Stimulated activated memory B cell treated with anti-CD40 and anti-IgM and Interleukin-4, amounts not matched to agents 10 μg/mL and 1 μg/mL and 100 μg/mL, for 72 hours (primary cell): ENCODE measurements at places on chromosomes 2 and 18.

DNA sequence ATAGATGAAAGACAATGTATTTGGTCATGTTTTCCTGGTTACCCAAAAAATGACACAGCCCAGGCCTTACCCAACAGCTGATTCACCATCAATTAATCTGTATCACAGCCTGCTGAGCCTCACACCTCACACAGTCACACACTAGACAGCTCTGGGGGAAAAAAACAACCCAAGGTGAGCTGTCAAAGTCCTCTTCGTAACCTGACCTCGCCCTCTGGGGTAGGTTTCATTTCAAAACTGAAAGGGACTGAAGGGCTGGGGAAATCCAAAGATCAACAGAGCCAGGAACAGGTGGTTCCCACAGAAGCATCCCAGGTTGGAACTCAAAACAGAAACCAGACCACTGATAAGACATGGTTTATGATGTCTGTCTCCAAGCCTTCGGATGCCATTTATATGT, 18.2 kb upstream of the PCBP1 start:
- ATAC-seq: peak; percentile 89

DNA sequence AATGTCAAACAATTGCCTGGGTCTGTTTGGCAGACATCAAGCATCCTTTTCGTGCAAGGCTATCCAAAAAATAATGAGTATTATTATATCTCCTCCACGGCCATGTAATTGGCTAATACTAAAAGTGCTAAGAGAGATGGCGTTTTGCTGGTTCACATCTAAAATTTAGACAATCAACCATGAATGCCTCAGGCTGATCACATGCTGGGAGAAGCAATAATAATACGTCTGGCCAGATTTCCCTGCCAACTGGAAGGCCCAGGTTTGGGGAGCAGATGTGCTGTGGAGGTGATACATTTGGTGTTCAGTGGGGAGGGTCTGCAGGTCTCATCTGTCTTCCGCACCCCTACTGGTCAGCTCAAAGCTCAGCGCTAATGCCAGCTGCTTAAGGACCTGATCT, 60.3 kb upstream of the CREB1 start:
- ATAC-seq: no peak

- no peak for ATAC-seq
These were observed 133.7 kb upstream of the ID2 start for GRCh38 chr2:8548065-8548618.

DNA sequence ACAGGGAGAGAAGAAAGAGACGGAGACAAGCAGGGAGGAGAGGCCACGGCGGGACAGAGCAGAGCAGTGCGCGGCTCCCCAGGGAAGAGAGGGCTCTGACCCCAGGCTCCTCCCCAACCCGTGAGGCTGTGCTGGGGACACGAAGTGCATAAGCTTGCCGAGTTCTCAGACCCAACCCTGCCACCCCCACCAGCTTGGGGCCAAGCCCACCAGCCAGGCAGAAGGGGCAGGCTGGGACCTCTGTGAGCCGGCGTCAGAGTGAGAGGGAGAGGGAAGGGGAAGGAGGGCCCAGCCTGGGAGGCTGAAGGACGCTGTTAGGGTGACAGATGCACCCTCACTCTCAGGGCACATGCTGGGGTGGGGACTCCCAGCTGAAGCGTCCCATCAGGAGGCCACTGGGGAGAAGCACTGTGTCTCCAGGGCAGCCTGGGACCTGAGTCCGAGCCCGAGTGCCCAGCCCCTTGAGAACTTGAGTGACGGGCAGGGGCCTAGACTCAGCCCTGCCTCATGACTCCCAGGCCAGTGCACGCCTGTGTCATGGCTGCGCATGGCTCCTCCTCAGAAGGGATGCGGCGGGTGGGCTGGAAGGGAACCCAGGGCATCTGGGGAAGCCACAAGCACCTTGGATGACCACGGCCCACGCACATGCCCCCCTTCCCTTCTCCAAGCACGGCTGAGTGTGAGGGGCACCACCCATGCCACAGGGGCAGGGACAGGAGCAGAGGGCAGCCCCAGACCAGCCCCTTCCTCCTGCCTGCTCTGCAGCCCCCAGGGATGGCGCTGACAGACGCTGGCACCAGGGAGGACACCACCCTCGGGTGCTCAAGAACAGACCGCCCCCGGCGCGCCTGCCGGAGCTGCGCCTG, 31.0 kb downstream of the MTERF4 start:
- no peak for ATAC-seq

DNA sequence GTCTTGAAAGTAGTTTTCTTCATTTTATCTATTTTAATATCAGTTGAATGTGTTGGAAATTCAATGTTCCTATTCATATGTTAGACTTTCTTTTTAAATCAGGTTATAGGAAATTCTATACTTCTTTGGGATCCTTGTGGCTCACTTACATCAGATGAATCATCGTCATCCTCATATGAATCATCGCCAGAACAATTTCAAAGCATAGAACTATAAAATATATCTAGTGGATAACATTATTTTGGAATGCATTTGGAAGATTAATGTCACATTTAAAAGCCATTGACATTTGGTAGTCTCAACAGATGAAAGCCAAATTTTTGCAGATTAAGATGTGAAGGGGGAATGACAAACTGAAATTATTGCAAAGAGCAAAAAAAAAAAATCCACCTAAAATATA, 94.1 kb downstream of the FAM161A start:
- ATAC-seq: no peak

DNA sequence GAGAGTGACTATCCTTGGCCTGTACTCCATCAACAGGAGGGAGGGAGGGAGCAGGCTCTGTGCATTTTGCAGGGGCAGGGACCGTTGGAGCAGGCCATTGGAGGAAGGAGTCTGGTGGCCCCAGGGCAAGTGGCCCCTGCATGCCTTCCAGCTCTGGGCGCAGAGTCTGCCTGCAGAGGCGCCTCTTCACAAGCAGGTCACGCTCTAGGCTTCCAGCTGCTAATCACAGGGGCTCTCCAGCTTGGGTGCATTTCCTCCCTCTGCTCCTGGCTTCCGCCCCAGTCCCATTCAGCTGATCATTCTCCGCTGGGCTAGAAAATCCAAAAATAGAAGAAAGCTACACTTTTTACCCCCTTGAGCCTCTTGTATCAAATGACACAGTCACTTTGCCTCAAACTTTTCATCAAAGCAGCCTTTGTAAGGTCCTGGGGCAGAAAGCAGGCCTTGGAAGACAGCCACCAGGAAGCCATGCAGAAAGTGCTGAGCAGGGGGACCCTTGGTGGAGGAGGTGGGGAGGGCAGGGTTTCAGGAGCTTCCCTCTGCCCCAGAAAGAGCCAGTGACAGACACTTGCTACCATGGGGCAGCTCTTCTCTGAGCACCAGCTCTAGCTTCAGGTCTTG, 11.3 kb downstream of the TMEM247 start:
- ATAC-seq: no peak

- no peak for ATAC-seq
These were observed 119.4 kb downstream of the ZRANB3 start for GRCh38 chr2:135411646-135412045.
